Activated T-helper 1 cell treated with anti-CD3 and anti-CD28 coated beads, Interleukin-12 subunit alpha, Interleukin-12 subunit beta, Interleukin-2, Interleukin-4 antibody, amounts not matched to agents 30 ng/mL and 10 ng/mL and 1 ng/mL, durations not matched to agents 14 hours and 24 hours and 36 hours (primary cell): ENCODE measurements at places on chromosomes 12 and 14. TPM values are rescaled to one million over a fixed set of nuclear protein-coding genes. Genes with fewer than 3 reads are reported as not detected.

The PLXNC1 gene
- total RNA-seq = 18.8 and 22.7 TPM in 2 replicates

The JPH4 gene
- 0.05 TPM in 1 of 2 replicates, not detected in the other for total RNA-seq

The TNS2 gene
- total RNA-seq = 2.7 and 3.1 TPM in 2 replicates

The TAS2R10 gene
- not detected in 2 replicates for total RNA-seq

The PAWR gene
- 4.0 and 6.1 TPM in 2 replicates for total RNA-seq

The ZNF84 gene
- total RNA-seq = 18.3 and 21.2 TPM in 2 replicates

The NFATC4 gene
- not detected in 2 replicates for total RNA-seq

The NPFF gene
- 0.44 TPM in 1 of 2 replicates, not detected in the other for total RNA-seq

The B4GALNT1 gene
- total RNA-seq = 4.4 and 4.6 TPM in 2 replicates

The C12orf76 gene
- 20.3 and 20.8 TPM in 2 replicates for total RNA-seq

The FIGNL2 gene
- total RNA-seq = 0.15 and 0.18 TPM in 2 replicates

The RASSF8 gene
- 0.12 and 0.13 TPM in 2 replicates for total RNA-seq

The LRIG3 gene
- not detected in 2 replicates for total RNA-seq

The IFI27 gene
- 37.0 and 42.2 TPM in 2 replicates for total RNA-seq

The PLEKHA5 gene
- 2.0 and 2.4 TPM in 2 replicates for total RNA-seq

The FAM161B gene
- total RNA-seq = 0.76 and 0.83 TPM in 2 replicates

The TAC3 gene
- 0.34 TPM in 1 of 2 replicates, not detected in the other for total RNA-seq

The CLEC4C gene
- total RNA-seq = not detected in 2 replicates

The PIWIL1 gene
- total RNA-seq = not detected in 2 replicates

The SCN8A gene
- total RNA-seq = 0.15 and 0.26 TPM in 2 replicates

The NANOG gene
- total RNA-seq = not detected in 2 replicates

The GRIP1 gene
- 0.64 TPM in 1 of 2 replicates, not detected in the other for total RNA-seq

The MYO1H gene
- total RNA-seq = not detected in 2 replicates

The AVPR1A gene
- not detected in 2 replicates for total RNA-seq

The OR8S1 gene
- total RNA-seq = not detected in 2 replicates

The DAO gene
- not detected in 2 replicates for total RNA-seq
